ENCODE measurements at places on chromosomes 1 and 21.
A peak's percentile ranks its signal among the peaks of the same experiment; 100 is the strongest.

DNA sequence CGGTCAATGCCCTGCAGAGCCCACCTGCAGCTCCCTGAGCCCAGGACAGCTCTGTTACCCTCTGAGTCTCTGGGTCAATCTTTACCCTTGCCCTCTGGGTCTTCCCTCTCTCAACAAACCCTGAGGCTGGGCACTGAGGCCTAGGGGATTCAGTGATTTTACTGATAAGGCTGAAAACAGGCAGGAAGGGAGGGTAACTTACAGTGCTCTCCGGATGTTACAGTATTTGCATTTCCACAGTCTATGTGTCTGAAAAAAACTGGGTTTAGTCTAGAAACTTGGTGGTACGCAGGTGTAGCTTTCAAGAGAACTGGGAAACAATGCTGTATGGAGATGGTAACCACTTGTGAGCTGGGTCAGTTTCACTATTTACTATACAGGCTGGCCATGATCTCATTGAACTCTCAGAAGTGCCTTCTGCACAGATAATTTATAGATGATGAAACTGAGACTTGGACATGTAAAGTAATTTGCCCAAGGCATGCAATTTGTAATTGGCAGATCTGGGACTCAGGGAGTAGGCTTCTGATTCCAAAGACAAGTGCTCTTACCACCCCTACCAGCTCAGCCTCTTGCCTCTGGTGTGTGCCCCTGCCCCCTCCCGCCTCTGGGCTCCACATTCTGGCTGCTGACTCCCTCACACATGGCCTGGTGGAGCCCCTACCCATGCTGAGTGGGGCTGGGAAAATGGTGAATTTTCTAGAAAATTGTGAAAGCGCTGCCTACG, 48.8 kb downstream of the TENT5C start:
- no peak for DNase-seq

GRCh38 chr1:42186152-42186551, 21.6 kb upstream of the GUCA2A start:
- peak; percentile 77 for DNase-seq

DNA sequence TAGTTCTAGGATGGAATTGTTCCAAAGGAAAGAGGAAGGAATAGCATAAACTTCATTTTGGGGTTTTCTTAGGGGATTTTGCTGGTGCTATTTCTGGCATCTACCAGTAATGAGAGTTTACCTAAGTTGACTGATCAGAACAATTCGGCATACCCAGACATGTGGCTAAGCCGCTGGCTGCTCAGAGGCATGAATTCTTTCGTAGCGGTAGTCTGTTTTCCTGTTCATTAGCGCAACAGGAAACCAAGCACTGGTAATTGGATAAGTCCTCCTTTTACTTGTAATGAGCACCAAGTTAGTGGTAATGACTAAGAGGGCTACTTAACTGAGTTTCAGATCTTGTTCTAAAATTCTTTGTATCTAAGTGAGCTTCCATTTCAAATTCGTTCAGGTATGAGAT, 38.6 kb downstream of the C21orf91 start:
- DNase-seq: no peak

DNA sequence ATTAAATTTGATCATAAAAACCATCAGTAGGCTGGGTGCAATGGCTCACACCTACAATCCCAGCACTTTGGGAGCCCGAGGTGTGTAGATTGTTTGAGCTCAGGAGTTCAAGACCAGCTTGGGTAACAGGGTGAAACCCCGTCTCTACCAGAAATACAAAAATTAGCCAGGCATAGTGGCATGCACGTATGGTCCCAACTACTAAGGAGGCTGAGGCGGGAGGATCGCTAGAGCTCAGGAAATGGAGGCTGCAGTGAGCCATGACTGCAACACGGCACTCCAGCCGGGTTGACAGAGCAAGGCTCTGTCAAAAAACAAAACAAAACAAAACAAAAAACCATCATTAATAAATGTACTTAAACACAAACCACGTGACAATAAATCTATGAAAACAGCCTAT, 61.0 kb downstream of the ARID4B start:
- no peak for DNase-seq

- DNase-seq: no peak
Measured at GRCh38 chr1:36693161-36693525, 210.4 kb upstream of the CSF3R start.

All from foreskin fibroblast (primary cell).